ENCODE measurements at places on chromosomes 4 and X. TPM values are rescaled to one million over a fixed set of nuclear protein-coding genes. Genes with fewer than 3 reads are reported as not detected.

TMPRSS11F gene
- not detected for total RNA-seq

GRCh38 chr4:2142630-2143427 lies 83.7 kb downstream of the NAT8L start:
- no peak for DNase-seq

- DNase-seq = no peak
Observed at GRCh38 chr4:54908763-54909162, 216.6 kb downstream of the KDR start.

- DNase-seq = no peak
Observed at GRCh38 chr4:18321956-18322530, 300.5 kb upstream of the LCORL start.

GRCh38 chrX:17617806-17618205 lies 119.5 kb upstream of the SCML1 start:
- DNase-seq = no peak

- no peak for DNase-seq
Observed at GRCh38 chr4:179530958-179531357, 2088.7 kb upstream of the AGA start.

DNA sequence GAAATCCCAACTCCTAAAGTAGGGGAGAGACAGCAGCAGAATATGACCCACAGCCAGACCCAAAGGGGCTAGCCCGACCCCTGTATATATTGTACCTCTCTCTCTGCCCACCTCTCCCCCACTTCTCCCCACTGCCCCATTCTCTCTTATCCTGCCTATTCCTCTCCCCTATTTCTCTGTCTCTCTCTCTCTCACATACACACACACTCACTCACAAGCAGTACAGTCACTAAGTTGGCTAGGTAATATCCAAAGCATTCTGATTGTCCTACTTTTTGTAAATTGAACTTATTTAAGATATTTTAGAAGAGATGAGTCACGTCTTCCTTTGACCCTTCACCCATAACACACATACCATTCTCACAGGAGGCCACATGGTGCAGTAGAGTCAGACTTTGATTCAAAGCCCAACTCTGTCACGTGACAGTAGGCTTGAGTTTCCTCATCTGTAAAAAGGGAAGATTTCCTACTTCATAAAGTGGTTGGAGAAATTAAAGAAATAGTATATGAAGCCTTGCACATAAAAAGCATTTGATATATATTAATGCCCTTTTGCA lies 29.5 kb downstream of the SRPX2 start:
- DNase-seq = peak; percentile 36

GRCh38 chr4:155681886-155682285 lies 15.2 kb downstream of the GUCY1A1 start:
- DNase-seq = no peak

- DNase-seq = peak; percentile 69
Observed at GRCh38 chr4:26191353-26191752, 129.5 kb upstream of the RBPJ start.

CT55 gene
- not detected for total RNA-seq

GAGE12H gene
- total RNA-seq = not detected

GRCh38 chr4:79528241-79528706 lies 120.2 kb upstream of the GK2 start:
- DNase-seq = no peak

- no peak for DNase-seq
Observed at GRCh38 chrX:40179283-40179682, 81.5 kb upstream of the BCOR start.

PCDH10 gene
- 0.14 TPM for total RNA-seq

SLC25A43 gene
- total RNA-seq = 15.0 TPM

DMP1 gene
- not detected for total RNA-seq

DNA sequence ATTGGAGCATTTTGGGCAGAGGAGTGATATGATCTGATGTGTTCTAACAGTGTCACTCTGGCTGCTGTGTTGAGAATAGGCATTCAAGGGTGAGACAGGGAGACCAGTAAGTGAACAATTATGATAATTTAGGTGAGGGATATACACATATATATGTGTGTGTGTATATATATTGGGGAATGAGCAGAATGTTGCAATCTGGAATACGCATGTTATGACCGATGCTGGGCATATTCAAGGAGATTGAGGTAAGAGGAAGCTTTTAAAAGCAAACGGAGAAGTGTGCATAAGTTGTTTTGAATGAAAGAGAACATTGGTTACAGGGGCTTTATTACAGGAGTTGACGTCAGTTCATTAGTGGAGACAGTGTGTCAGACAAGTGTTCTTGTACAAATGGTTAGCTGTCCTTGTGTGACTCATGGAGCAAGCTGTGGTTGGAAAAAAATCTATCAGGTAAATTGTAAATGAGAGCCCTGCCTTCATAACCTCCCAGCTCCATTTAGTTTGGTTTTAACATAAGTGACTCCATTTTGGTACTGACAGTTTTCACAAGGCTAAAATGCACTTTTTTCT lies 442.5 kb upstream of the LCORL start:
- DNase-seq = no peak

DNA sequence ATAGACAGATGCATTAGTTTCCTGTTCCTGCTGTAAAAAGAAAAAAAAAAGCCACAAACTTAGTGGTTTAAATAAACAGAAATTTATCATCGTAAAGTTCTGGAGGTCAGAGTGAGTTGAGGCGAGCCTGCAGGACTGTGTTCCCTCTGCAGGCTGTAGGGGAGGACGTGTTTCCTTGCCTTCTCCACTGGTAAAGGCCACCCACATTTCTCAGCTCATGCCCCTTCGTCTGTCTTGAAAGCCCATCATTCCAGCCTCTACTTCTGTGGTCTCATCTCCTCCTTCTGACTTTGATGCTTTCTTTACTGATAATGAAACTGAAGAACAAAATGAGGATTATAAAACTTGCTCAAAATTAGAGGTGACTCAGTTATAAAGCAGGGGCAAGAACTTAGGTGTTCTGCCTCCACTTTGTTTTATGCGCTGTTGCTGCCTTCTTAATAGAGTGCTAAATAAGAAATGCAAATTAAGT lies 143.0 kb downstream of the STIM2 start:
- no peak for DNase-seq

CXCL11 gene
- total RNA-seq = 0.06 TPM

FATE1 gene
- total RNA-seq = not detected

ATP2B3 gene
- total RNA-seq = not detected

- no peak for DNase-seq
Observed at GRCh38 chr4:81204571-81204970, 10.5 kb downstream of the PRKG2 start.

FRAS1 gene
- total RNA-seq = 9.1 TPM

EMCN gene
- total RNA-seq = not detected

DNA sequence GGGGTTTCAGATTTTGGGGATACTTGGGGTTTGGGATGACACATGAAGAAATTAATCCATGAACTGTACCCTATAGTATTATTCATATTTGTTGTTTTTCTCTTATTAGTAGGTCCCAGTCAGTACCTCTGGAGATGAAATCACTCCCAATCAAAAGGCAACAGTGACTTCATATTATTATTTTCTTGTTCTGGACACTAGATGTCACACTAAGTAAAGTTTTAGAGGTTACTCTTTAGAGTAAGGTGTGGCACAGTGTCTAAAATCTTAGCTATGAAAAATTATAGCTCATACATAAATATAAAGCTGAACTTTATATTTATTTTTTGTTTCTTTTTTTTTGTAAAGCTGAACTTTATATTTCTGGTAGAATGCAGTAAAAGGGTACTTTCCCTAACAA lies 35.1 kb downstream of the FAM114A1 start:
- no peak for DNase-seq

DNA sequence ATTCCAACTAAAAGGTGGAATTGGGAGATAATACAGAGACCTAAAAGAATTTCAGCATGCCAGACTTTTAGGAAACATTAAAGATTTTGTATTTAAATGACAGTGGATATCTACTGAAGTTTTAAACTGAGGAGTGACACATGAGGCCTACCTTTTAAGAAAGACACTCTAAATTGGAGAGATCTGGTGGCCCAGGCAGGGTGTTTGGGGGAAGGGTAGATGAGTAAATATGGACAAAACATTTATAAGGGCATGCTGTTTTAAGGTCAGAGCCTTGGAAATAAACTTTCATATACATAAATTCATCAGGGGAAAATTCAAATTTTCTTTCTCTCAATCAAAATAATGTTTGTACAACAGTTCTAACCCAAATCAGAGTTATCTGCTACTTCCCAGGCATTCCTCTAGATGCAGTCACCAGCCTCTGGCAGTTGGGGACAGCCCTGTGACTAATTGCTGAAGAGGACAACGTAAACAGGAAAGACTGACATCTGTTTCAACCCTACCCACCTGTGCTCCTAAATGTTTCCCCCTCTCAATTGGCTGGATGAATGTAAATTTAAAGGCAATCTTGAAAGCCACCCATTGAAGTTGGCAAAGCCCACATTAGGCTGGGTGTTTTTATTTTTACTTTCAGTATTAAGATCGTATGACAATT lies 1646.9 kb upstream of the ADGRL3 start:
- DNase-seq = no peak

SAGE1 gene
- total RNA-seq = not detected

PNMA3 gene
- 0.69 TPM for total RNA-seq

GRCh38 chr4:113758372-113758771 lies 3.2 kb downstream of the CAMK2D start:
- DNase-seq = no peak

- DNase-seq = no peak
Observed at GRCh38 chr4:85488416-85488815, 13.5 kb downstream of the ARHGAP24 start.

Data from epithelial cell of proximal tubule (primary cell).